HCT116 (cell line): ENCODE measurements at places on chromosomes 11 and 22. TPM values are rescaled to one million over a fixed set of nuclear protein-coding genes. Genes with fewer than 3 reads are reported as not detected.

The UCP2 gene
- total RNA-seq: 20.4 TPM

The RAB39A gene
- total RNA-seq: not detected

The DERL3 gene
- not detected for total RNA-seq

The ANO1 gene
- total RNA-seq: 41.7 TPM

The GPR83 gene
- 0.39 TPM for total RNA-seq
